Stimulated activated CD4-positive, alpha-beta T cell treated with anti-CD3 and anti-CD28 coated beads, TNF-alpha, amount 100 ng/mL, for 1 hour (primary cell): ENCODE measurements at places on chromosomes 1 and 21.

DNA sequence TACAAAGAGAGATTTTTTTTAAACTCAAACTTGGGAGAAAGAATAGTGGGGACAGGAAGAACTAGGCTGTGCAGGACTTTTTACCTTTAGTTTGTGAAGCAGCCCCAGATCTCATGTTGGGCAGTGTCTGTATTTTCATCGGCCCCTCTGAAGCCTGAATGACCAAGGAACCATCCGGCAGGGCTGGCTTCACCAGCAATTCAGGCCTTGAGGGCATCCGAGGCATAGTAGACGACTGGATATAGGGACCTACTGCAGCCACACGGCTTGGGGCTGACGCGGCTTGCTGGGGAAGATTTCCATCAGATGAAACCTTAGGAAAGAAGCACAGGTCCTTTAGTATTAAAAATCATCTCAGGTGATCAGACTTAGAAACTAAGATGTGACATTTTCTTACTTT lies 43.7 kb downstream of the TP53BP2 start:
- no peak for DNase-seq

DNA sequence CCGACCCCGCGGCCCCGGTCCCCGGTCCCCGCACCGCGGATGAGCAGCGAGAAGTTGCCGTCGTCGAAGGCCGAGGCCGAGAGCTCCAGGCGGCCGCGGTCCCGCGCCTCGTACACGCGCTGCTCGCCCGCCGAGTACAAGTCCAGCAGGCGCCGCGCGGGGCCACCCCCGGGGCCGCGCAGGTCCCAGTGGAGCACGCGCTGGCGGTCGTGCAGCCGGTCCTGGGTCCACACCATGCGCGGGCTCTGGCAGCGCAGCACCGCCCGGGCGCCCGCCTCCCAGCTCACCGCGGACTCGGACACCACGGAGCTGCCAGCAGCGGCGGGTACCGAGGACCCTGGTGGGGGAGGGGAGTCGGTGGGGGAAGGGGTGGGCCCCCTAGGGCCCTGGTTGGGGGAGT lies 2.9 kb downstream of the MXRA8 start:
- DNase-seq, result no peak

DNA sequence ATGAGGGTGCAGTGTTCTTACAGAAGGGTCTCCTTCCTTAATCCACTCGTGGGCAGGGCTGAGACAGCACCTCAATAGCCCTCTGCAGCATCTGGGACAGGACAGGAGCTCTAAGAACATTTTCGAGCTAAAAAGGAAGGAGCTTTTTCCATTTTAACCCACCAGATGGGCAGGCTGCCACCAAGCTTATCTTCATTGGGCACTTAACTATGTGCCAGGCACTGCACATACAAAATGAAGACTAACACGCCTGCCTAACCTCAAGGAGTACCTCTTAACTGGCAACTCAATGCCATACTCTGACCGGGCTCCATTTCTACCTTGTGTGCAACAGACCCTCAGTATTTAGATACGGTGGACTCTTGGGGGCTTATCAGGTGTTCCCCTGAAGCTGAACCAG lies 48.2 kb downstream of the SSBP3 start:
- DNase-seq, result no peak

DNA sequence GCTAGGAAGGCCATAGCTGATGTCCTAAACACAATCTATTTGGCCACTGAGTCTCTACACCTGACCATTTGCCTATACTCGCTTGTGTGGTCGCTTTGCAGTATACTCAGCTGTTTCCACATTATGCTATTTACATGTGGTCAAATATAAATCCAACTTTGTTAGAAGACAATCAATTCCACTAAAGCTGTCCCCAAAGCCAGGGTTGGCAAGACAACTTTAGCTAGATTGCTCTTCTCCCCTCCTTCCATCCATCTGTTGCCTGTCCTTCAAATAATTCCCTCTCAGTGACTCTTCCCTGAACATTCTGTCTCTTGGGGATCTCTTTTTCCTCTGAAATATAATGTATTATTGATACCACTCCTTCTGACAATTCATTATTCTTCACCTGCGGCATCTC lies 30.1 kb downstream of the AVPR1B start:
- no peak for DNase-seq

- DNase-seq, result no peak
Measured at GRCh38 chr21:32322103-32322502, 23.4 kb downstream of the MRAP start.
